Epithelial cell of proximal tubule (primary cell): ENCODE measurements at places on chromosomes 13 and 19.

DNA sequence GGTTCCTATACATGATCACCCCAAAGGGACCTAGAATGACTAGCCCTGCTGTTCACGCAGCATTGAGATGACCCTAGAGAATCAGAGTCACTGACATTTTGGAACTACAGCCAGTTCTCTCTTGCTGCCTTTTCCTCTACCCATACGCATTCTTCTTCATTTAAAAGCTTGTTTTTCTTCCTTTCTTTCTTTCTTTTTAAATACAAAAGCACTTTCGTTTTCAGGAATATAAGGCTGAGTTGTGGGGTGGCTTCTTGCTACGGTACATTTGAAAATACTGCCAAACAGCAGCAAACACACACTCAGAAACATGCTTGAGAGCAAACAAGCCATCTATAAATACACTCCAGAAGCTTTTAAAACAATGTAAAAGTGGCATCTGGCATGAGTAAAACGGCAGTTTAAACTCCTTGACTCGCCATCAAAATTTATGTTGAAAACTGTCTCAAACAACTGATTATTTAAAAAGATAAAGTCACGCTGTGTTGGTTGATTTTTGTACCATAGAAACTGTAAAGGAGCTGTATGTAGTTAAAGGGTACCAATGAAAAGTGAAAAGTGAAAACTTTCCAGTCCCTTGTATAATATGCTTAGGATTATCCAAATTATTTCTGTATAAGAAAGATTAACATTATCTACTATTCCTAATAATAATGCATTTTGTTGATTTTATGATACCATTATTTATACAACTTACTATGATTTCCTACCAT is 95.6 kb downstream of the PCDH9 start:
- no peak for DNase-seq

GRCh38 chr13:94173312-94173854 is 306.1 kb downstream of the DCT start:
- no peak for DNase-seq

DNA sequence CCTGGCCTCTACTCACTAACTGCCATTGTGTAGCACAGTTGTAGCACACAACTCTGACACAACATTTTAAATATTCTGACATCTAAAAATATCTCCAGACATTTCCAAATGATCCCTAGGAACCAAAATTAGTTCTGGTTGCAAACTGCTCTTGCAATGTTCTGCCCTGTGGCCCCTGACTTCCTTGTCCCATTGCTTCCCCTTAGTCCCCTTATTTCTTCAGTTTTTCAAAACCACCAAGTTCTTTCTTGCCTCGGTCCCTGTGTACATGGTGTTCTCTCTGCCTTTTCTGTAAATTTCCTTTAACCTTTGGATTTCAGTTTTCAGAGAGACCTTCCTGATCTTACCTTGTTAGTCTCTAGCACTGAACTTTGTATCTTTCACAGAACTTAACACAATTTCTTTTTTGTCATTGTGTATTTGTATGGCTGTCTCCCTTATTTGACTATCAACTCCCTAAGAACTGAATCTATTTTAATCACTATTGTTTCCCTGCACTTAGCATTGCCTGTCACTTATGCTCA is 87.6 kb upstream of the MLNR start:
- no peak for DNase-seq

DNA sequence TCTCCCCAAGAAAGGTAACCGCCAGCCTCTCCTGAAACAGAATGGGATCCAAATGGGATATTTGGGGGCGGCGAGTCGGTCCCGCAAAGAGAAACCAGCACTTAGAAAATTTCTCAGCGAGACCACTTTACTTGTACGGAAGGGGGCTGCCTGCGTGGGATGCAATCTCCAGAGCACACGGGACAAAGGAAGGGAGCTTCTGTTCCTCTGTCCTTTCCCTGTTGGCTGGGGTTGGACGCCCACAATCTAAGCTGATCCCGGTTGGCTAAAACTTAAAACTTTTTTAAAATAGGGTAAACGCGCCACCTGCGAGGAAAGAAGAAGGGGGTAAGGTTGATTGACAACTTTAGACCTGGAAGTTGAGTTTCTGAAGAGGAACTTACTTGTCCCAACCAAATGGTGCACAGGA is 826 bp upstream of the BSG start:
- DNase-seq: no peak

DNA sequence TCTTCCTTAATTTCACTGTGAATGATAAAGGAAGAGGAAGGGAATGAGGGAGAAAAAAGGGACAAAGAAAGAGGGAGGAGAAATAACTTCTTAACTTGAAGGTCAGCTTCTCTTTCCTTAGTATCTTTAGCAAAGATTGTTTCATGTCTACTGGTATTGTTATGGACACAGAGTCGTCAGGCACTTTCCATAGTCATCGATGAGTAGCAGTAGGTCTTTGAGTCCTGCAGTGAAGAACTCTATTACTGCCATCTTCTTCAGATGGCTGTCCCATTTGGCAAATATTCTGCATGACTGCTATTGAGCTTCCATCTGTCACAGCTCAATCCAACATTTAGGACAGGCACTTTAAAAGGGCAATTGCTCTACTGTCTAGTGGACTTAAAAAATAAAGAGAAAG is 2463.1 kb downstream of the PCDH9 start:
- no peak for DNase-seq

DNA sequence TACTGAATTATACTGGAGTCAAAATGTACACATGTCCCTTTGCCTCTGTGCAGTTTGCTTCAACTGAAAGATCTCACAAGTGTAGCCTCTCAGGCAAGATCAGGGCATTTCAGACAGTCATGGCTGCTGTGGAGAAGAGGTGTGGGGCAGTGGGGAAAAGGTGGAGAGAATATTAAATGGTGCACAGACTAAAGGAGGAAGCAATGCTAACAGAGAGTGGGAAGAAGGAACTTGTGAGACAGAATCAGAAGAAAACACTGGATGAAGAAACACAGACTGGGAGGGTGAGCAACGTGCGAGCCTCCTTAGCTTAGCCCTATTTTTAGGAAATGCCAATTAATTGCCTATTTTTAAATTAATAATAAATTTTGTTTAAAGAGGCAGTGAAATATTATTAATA is 49.6 kb upstream of the RAP2A start:
- no peak for DNase-seq

GRCh38 chr13:37453246-37453645 is 145.3 kb downstream of the POSTN start:
- DNase-seq: no peak

DNA sequence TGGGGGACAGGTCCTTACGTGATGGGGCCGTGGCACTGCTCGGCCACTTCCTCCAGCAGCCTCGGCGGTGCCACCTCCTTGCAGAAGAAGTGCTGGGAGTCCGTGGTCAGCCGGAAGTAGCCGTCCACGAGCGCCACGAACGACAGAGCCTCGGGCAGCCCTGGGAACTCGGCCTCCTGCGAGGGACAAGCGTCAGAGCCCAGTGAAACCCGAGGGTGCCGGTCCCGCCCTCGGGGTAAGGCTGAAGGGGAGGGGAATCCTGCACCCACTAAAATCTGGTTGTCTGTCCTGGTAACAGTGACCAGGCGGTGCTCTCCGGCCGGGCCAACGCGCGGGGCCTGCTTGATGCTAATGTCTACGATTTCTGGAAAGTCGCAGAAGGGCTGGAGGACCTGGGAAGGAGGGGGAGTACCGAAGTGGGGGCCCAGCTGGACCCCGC is 6.4 kb downstream of the JAK3 start:
- DNase-seq: no peak

DNA sequence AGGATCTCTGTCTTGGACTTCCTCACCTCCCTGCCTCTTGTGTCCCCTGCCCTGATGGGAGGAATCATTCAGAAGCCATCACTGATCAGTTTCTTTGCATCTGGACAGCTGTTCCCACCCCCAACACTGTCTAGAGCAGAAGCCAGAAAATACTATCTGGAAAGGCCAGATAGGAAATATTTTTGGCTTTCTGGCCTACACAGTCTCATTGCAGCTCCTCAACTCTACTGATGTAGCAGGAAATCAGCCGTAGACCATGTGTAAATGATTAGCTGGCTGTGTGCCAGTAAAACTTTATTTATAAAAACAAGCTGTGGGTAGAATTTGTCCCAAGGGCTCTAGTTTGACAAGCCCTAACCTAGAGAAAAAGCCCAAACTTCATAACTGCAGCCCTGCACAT is 5.6 kb downstream of the SIGLEC7 start:
- DNase-seq: no peak

- peak; percentile 64 for DNase-seq
These were observed 107.4 kb downstream of the DNAJC3 start for GRCh38 chr13:95784161-95784899.

GRCh38 chr13:111252446-111253364 is 67.7 kb upstream of the TEX29 start:
- no peak for DNase-seq

GRCh38 chr13:24654741-24655140 is 25.5 kb upstream of the ATP12A start:
- DNase-seq: no peak

DNA sequence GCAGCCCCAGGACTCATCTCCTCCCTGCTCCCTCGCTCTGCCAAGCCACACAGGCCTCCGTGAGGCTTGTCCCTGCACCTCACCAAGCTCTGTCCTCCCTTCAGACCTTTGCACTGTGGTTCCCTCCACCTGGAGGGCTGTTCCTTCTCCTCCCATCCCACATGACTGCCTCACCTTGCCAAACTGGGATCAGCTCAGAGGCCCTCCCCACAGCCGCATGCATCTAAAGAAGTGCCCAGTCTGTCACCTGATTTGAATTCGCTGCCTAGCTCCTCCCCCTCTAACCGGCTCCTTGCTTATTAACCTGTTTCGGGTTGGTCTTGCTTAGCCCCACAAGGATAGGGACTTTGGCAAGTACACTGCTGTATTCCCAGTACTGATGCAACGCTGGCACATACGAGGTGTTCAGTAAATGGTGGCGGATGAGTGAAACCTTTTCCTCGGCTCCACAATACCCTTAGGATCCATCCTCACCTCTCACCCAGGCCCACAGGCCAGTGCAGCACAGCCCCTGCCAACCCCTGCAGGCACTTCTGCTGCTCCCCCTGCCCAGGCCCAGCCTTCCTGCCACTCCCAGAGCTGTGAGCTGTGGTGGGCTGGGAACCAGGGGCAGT is 4.4 kb downstream of the AKT2 start:
- no peak for DNase-seq

DNA sequence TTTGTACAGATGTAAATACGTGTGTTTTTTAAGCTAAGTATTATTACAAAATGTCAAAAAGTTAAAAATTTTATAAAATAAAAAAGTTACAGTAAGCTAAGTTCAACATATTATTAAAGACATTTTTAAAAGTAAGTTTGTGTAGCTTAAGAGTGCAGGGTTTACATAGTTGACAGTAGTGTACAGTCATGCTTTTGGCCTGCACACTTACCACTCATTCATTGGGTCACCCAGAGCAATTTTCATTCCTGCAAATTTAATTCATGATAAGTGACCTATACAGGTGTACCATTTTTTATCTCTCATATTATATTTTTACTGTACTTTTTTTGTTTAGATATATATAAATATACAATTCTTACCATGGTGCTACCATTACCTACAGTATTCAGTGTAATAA is 769.9 kb upstream of the SLITRK6 start:
- DNase-seq: no peak

GRCh38 chr13:77305266-77305665 is 21.6 kb downstream of the MYCBP2 start:
- DNase-seq: no peak

GRCh38 chr13:83881140-83881684 is 1.1 kb downstream of the SLITRK1 start:
- no peak for DNase-seq

DNA sequence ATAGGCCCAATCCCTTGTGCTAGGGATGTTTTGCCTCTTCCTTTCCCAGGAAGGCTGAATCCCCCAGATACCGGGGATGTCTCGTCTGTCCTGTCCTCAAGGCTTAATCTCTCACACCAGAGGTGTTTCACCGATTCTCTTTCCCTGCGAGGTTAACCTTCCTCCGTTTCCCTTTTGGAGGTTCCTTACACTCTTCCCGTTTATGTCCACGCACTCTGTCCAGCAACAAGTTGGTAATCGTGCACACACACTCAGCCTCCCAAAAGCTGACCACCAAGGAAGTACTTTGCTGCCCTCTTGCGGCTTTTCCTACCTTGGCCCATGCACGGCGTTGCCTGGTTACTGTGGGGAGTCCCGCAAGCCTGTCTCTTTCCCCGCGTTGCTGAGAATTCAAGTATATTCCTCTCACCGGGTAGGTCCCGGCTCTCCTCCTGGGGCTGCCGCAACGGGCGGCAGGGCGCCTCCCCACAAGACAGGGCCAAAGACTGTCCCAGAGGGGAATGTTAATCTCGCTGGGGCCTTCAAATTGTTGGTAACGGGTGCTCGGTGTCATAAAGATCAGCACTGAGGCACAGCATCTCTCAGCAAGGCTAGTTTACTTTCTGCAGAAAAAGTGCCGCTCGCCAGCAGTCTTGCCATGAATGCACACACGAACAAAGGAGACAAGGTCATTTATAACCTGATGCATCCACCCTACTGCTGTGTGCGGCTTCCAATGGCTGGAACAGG is 36.7 kb upstream of the CD177 start:
- DNase-seq: no peak

GRCh38 chr13:109481040-109481439 is 305.3 kb downstream of the IRS2 start:
- DNase-seq: no peak

- DNase-seq: no peak
These were observed 5.4 kb upstream of the TRIM28 start for GRCh38 chr19:58538257-58539168.

DNA sequence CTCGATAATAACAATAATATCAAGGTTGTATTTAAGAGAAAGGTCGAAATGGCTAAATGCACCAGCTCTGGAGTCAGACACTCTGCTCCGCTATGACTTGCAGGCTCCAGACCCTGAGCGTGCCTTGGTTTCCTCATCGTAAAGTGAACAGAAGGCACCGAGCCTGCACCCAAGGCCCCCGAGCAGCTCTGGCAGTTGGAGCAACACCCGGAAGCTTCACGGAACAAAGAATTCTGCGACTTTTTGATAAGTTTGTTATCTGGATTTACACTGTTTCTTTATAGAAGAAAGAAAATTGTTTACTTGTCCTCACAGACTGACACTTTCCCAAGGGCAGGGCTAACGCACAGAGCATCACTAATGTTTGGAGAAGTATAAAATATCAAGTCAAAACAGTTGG is 4.4 kb downstream of the GRTP1 start:
- DNase-seq: no peak

- DNase-seq: no peak
These were observed 35.5 kb upstream of the IGFL4 start for GRCh38 chr19:46076031-46076880.

DNA sequence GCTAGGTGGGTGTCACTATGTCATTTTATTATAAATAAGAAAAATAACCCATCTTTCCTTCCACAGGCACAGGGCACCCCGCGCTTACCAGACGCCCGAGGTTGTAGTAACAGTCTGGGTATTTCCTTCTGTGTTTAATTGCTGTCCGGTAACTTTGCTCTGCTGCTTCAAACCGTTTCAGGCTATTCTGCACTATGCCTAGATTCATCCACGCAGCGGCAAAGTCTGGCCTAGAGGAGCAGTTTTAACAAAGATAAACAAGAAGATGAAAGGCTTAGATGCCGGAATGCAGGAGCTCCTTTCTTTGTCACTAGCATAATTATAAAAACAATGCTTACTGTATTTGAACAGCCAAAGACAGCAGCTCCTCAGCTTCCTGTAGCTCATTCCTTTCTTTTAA is 36.9 kb upstream of the GGACT start:
- no peak for DNase-seq
